IMR-90 (cell line): ENCODE measurements at places on chromosomes 16 and 17. TPM values are rescaled to one million over a fixed set of nuclear protein-coding genes. Genes with fewer than 3 reads are reported as not detected.

TMEM114 gene
- total RNA-seq, result not detected in 2 replicates

WFIKKN1 gene
- total RNA-seq, result not detected in 2 replicates

PTX4 gene
- not detected in 2 replicates for total RNA-seq

DNA sequence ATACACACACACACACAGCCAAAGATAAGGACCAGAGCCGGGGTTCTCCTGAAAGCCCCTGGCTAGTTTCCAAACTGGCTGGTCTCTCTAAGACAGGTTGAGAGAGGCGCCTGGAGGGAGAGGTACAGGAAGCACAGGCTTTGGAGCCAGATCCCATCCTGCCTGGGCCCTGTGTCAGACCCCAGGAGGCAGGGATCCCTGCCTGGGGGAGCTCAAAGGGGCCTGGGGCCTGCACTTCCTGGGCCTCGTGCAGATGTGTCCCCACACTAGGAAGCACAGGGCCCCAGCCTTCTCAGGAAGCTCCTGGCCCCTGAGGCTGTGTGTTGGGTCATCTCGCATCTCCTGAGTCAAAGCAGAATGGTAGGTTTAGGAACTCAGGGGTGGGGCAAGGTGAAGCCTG lies 16.0 kb downstream of the SLC5A10 start:
- DNase-seq, result no peak

DNA sequence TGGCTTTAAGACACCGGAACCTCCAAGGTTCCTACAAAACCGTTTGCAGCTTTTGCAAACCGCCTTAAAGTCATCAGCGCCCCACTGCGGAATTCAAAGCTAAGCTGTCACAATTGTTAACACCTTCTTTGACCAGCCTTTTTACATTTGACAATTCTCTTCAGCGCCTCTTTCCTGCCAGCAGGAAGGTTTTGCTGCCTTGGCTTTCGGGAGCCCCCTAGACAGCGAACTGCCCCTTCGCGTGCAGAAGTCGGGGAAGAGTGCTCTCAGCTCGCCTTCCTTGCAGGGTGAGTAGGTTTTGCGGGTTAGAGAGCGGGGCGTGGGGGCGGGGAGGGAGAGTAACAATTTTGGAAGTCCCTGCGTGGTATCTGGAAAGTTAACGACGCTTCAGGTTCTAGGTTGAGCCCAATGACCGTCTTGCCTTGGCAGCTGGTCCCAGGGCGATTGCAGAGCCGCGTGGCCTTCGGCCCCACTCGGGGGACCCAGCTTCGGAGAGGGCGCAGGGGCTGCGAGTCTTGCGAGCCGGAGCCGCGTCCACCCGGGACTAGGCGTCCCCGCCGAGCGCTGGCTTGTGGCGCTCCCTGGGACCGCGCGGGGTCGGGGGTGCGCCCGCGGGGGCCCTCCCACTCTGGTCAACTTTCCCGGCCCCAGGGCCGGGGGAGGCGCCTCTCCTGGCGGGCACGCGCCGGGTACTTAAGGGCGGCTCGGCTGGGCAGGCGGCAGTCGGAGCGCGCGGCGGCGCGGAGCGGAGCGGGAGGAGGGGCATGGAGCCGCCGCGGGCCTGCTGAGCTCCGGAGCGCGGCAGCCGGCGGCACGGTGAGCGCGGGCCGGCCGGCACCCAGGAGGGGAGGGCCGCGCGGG lies at the start of gene HAS3:
Gene HAS3, plus strand, starts transcription at position 153 of the 861 bp plus-strand sequence. CDS start 3,743 bp downstream, outside the sequence.
- DNase-seq, result peak; percentile 48

LGALS9 gene
- 0.54 and 0.83 TPM in 2 replicates for total RNA-seq

MPP3 gene
- total RNA-seq, result 5.0 and 5.7 TPM in 2 replicates

DNA sequence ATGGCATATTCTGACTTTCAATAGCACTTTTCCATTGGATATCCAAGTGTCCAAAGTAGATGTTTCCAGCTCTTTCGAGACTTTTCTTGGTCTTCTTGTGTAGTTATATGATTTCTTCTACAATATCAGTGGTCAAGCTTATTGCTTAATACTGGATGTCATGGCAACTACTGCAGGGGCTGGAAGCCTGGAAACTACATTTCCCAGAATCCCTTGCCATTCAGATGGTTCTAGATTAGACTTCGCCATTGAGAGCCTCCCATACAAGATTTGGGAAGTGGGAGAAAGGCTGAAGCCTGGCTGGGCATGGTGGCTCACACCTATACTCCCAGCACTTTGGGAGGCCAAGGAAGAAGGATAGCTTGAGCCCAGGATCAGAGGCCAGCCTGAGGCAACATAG lies 153.6 kb downstream of the C16orf95 start:
- no peak for DNase-seq

DNA sequence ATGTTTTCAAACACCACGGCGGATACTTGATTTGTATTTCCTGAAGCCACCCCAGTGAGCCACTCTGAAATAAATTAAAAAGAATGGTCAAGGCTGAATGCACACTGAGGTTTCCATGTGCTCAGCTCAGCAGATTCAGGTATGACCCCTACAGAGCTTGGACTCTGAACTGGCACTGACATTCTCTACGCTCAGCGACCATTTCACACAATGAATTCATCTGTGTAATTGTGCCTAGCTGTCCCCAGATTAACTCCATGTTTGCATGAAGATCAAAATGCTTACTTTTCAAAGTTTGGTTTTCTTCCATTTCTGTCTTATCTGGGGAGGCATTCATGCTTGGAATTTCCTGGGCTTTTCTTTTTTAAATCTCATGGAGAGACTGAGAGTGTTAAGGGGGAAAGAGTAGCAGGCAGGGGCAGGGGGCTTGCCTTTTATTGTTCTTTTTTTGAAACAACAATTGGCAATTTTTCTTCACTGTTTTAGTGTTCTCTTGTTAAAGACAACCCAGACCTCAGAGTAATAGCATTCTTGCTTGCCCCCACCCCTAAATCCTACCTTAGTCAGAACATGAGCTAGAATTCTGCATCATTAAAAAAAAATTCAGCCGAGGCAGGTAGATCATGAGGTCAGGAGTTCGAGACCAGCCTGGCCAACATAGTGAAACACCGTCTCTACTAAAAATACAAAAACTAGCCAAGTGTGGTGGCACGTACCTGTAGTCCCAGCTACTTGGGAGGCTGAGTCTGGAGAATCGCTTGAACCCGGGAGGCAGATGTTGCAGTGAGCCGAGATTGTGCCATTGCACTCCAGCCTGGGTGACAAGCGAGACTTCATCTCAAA lies 85.5 kb upstream of the HNF1B start:
- no peak for DNase-seq

- peak; percentile 48 for DNase-seq
Observed at GRCh38 chr17:50258647-50259476, 15.4 kb upstream of the TMEM92 start.

CA10 gene
- total RNA-seq, result not detected in 2 replicates

CLEC16A gene
- 16.5 and 18.3 TPM in 2 replicates for total RNA-seq

TNP2 gene
- total RNA-seq, result not detected in 2 replicates

GRCh38 chr16:55968221-55968620 lies 93.0 kb upstream of the CES5A start:
- DNase-seq, result no peak

CSH2 gene
- not detected in 2 replicates for total RNA-seq

- DNase-seq, result no peak
Observed at GRCh38 chr17:73099511-73099910, 7.0 kb upstream of the SLC39A11 start.

FLCN gene
- total RNA-seq, result 16.8 and 18.3 TPM in 2 replicates

DNA sequence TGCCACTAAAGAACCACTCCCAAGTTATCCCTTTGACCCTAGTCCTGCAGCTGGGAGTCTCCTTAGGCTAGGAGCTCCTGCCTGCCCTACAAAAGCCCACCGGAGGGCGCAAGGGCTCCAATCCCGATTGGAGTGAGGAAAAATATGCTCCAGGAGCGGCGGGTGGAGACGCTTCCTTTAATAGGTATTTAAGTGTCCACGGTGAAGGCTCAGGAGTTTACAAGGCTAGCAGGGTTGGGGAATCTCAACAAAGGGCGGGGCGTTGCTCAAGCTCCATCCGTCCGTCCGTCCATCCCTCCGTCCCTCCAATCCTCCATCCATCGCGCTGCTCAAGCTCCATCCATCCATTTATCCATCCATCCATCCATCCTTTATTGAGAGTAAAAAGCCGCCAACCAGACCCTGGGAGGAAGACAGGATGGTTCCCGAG lies 556 bp upstream of the SPNS1 start:
- peak; percentile 65 for DNase-seq

GRCh38 chr17:76273445-76274111 lies 8.4 kb downstream of the UBALD2 start:
- DNase-seq, result no peak

ABCC12 gene
- total RNA-seq, result under 0.01 TPM in 2 replicates

DNA sequence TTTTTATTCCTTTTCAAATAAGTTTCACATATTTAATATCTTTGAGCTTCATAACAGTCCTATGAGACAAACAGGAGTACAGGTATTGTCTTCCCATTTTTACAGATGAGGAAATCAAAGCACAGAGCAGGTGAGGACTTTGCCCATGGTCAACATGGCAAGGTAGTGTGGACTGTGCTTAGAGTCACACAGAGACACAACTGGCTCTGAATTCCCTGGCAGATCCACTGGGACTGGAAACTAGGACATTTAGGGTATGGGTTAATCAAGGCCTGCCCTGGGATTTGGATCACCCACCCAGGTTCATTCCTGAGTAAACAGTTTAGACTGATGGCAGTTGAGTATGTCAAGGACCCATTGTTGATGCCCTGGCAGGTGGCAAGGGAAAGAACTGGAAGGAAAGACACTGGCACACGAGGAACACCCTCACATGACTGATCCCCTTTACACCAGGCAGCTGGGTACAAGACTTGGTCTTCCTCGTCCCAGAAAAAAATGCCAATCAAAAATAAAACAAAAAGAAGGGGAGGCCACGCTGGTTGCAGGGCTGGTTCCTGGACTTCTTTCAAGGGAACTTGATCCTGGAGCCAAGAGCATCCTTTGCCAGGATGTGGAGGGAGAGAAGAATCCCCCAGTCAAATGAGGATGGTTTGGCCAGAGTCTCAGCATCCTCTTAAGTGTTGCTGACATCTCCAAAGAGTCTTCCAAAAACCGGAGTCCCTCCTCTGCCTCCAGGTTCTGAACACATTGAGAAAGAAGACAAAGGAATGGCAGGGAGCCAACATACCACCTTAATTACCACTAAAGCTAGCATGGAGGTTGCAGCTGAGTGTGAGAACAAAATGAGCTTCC lies 34.9 kb downstream of the CHD9 start:
- no peak for DNase-seq

ADAT1 gene
- 36.7 and 52.9 TPM in 2 replicates for total RNA-seq

- DNase-seq, result no peak
Observed at GRCh38 chr16:9612267-9612666, 520.8 kb downstream of the HAPSTR1 start.

GRCh38 chr16:49203361-49203760 lies 78.3 kb downstream of the CBLN1 start:
- no peak for DNase-seq

GRCh38 chr16:6642271-6642670 lies 690.4 kb upstream of the RBFOX1 start:
- DNase-seq, result no peak

- DNase-seq, result no peak
Observed at GRCh38 chr16:59758848-59759247, 1024.7 kb upstream of the GOT2 start.

DNA sequence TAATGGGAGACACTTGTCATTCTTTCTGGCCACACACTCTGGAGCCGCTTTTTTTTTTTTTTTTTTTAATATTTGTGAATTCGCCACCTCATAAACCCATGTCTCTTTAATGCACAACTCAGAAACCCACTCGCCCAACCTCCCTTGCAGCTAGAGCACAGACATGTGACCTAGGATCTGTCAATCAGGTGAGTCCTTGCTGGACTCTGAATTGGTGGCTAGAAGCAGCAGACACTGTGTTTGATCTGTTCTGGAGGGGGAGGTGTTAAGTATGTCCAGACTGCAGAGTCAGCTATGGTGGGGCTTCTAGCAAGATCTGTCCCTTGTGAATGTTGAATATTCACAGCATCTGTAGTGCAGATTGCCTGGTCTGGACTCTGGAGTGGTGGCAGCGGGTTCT lies 112.1 kb downstream of the PRKCB start:
- DNase-seq, result no peak
